ENCODE measurements at places on chromosomes 7 and 10. TPM values are rescaled to one million over a fixed set of nuclear protein-coding genes. Genes with fewer than 3 reads are reported as not detected.

CYP2C19 gene
- total RNA-seq: 0.10 TPM

LUC7L2 gene
- 74.9 TPM for total RNA-seq

ZC3HAV1L gene
- 10.9 TPM for total RNA-seq

CPA2 gene
- 0.67 TPM for total RNA-seq

GNAT3 gene
- not detected for total RNA-seq

ADCYAP1R1 gene
- total RNA-seq: 4.3 TPM

MOGAT3 gene
- total RNA-seq: not detected

SMC3 gene
- 28.1 TPM for total RNA-seq

GRCh38 chr7:65915921-65916657, 43.2 kb downstream of the VKORC1L1 start:
- no peak for DNase-seq

- DNase-seq: no peak
Measured at GRCh38 chr7:156527458-156527890, 113.1 kb upstream of the RNF32 start.

- DNase-seq: no peak
Measured at GRCh38 chr7:1530946-1531262, 402 bp downstream of the MAFK start.

- DNase-seq: no peak
Measured at GRCh38 chr10:72981882-72982529, 27.4 kb upstream of the PLA2G12B start.

- DNase-seq: no peak
Measured at GRCh38 chr7:123352973-123353372, 153.2 kb upstream of the SLC13A1 start.

GRCh38 chr7:77543910-77544309, 6.8 kb downstream of the PTPN12 start:
- DNase-seq: no peak
